Skeletal muscle tissue (tissue), 5 donors: ENCODE measurements at places on chromosomes 7 and 10. TPM values are rescaled to one million over a fixed set of nuclear protein-coding genes. Genes with fewer than 3 reads are reported as not detected.

ASZ1 gene
- not detected for total RNA-seq

FAM221A gene
- total RNA-seq = 0.52 TPM

SEPTIN7 gene
- 157 TPM for total RNA-seq

PPP1R17 gene
- total RNA-seq = not detected

IKZF1 gene
- total RNA-seq = 2.1 TPM

HOXA11 gene
- total RNA-seq = 2.1 TPM

FAM131B gene
- total RNA-seq = 1.0 TPM

SLC26A4 gene
- 0.52 TPM for total RNA-seq

AMPH gene
- 9.4 TPM for total RNA-seq
